ENCODE measurements at places on chromosomes 2 and 18. TPM values are rescaled to one million over a fixed set of nuclear protein-coding genes. Genes with fewer than 3 reads are reported as not detected.

The CAPN13 gene
- not detected for polyA plus RNA-seq

The PRKAG3 gene
- not detected for polyA plus RNA-seq

The PROM2 gene
- polyA plus RNA-seq, result 0.12 TPM

The CD226 gene
- 0.04 TPM for polyA plus RNA-seq

The TCF23 gene
- polyA plus RNA-seq, result not detected

The RAMP1 gene
- 47.7 TPM for polyA plus RNA-seq

The SLC16A14 gene
- 2.7 TPM for polyA plus RNA-seq

The ALPG gene
- not detected for polyA plus RNA-seq

The UNC80 gene
- polyA plus RNA-seq, result not detected

The TDRD15 gene
- polyA plus RNA-seq, result not detected

The TRIM43 gene
- not detected for polyA plus RNA-seq

The PELI1 gene
- polyA plus RNA-seq, result 3.3 TPM

The GAREM2 gene
- 2.8 TPM for polyA plus RNA-seq

The TLX2 gene
- not detected for polyA plus RNA-seq

The DLX1 gene
- polyA plus RNA-seq, result 2.2 TPM

The BOLL gene
- not detected for polyA plus RNA-seq

The THSD7B gene
- polyA plus RNA-seq, result not detected

The DSC2 gene
- polyA plus RNA-seq, result not detected

The DCAF17 gene
- polyA plus RNA-seq, result 18.3 TPM

The HTR2B gene
- polyA plus RNA-seq, result 1.2 TPM

The DSC3 gene
- 0.02 TPM for polyA plus RNA-seq

The ARHGAP15 gene
- polyA plus RNA-seq, result not detected

The MPP4 gene
- polyA plus RNA-seq, result 8.6 TPM

The RNU2-63P gene
- not detected for polyA plus RNA-seq

The MC5R gene
- polyA plus RNA-seq, result not detected

The KCNJ3 gene
- not detected for polyA plus RNA-seq

The GAREM1 gene
- 3.4 TPM for polyA plus RNA-seq

The TUBA3E gene
- polyA plus RNA-seq, result not detected

The LNPK gene
- 21.6 TPM for polyA plus RNA-seq

The D2HGDH gene
- 7.3 TPM for polyA plus RNA-seq

The APCDD1 gene
- polyA plus RNA-seq, result not detected

The GALR1 gene
- polyA plus RNA-seq, result not detected

The FEZ2 gene
- 67.5 TPM for polyA plus RNA-seq

The ERMN gene
- polyA plus RNA-seq, result not detected

The CFAP65 gene
- polyA plus RNA-seq, result not detected

The DSEL gene
- polyA plus RNA-seq, result 40.0 TPM

The ERFE gene
- 2.4 TPM for polyA plus RNA-seq

The NPPC gene
- not detected for polyA plus RNA-seq

The TTC39C gene
- 24.3 TPM for polyA plus RNA-seq

The NOSTRIN gene
- polyA plus RNA-seq, result not detected

The ARHGAP25 gene
- polyA plus RNA-seq, result 0.55 TPM
